ENCODE measurements at places on chromosomes 3 and 15. TPM values are rescaled to one million over a fixed set of nuclear protein-coding genes. Genes with fewer than 3 reads are reported as not detected.

Gene RTP1
- total RNA-seq, result not detected

Gene MED12L
- total RNA-seq, result 1.00 TPM

Gene WDR5B
- total RNA-seq, result 4.9 TPM

Gene IQGAP1
- total RNA-seq, result 265 TPM

Gene ARPC4
- total RNA-seq, result 148 TPM

Gene TUSC7
- total RNA-seq, result not detected

Gene KCNH8
- not detected for total RNA-seq

Gene PARP15
- total RNA-seq, result 3.5 TPM

Gene MEGF11
- total RNA-seq, result 0.05 TPM

Gene PLA2G4E
- total RNA-seq, result not detected

Gene NCK1
- total RNA-seq, result 27.2 TPM

Gene CYP1A1
- 0.48 TPM for total RNA-seq

Gene EHHADH
- 4.1 TPM for total RNA-seq

Gene ST3GAL6
- 7.5 TPM for total RNA-seq

Gene KBTBD13
- 0.57 TPM for total RNA-seq

Gene MKRN2OS
- not detected for total RNA-seq

Gene LRRC2
- 5.7 TPM for total RNA-seq

Gene RETNLB
- not detected for total RNA-seq

Data from posterior vena cava (tissue), 2 donors.